CD4-positive, alpha-beta T cell (primary cell): ENCODE measurements at places on chromosomes 11 and 22.

DNA sequence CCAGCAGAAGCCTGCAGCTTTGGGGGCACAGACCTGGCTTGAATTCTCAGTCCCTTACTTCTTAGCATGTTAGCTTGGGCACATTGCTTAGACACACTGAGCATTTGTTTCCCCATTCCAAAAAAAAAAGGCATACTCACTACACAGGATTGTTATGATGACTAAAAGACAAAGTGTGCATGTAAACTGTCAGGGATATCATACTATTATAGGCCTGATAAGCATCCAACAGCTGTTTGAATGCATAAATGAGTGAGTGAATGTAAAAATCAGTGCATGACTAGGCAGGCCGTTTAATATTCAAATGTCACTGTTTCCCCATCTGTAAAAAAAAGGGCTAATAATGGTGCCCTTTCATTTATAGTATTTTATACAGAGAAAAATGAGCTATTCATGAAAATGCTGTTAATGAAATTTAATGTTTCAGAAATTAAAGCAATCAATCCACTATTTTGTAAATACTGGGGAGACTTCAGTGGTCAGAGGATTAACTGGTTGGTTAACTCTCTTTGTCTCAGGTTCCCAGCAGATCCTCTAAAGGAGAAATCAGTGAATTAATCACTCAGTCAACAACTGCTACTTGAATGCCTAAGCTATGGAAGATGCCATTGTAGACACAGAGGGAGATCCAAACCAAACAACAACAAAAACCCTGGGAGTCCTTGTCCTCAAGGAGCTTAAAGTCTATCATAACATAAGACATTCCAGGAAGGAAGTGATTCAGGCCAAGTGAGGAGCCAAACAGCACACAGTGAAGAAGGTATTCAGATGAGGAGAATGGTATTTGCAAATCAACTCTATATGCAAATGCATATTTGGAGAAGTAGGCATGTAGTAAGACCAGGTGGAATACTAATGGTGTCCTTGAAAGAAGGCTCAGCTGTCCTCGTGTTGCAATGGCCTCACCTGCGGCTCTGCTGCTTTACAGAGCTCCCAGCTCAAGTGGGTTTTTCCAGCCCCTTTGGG lies 26.8 kb downstream of the BARX2 start:
- no peak for DNase-seq

DNA sequence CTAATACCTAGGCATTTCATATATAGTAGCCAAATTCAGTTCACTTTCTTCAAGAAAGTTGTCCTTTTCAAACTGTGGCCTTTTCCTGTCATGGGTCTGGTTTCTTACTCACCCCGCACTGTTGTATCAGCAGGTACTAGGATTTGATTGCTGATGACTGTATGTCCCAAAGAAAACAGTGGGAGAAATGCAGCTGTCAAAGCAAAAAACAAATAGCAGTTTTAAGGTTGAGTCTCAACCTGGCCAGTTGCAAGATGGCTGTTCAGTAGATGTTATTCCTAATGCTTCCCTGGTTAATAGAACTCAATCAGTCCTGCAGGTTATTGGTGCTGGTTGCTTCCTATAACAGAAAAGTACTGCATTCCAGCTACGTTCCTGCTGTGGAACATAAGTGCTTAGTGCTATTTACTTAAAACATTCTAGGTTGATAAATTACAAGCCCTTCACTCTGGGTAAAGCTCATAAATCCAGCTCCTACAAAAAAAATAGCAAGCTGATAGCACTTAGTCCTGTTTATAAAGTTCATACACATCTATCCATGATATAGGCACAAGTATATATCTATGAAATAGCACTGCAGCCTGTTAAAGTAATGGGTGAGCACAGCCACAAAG lies 26.6 kb downstream of the NF2 start:
- DNase-seq, result no peak

GRCh38 chr11:1913271-1914060 lies 6.0 kb upstream of the TNNT3 start:
- DNase-seq, result no peak

- no peak for DNase-seq
Observed at GRCh38 chr22:39997939-39998726, 3.4 kb downstream of the FAM83F start.
